LHCN-M2 (cell line): ENCODE measurements at places on chromosomes 12 and 14. TPM values are rescaled to one million over a fixed set of nuclear protein-coding genes. Genes with fewer than 3 reads are reported as not detected.

The SERPINA4 gene
- total RNA-seq = not detected in 2 replicates

- peak; percentile 52 for DNase-seq
These were observed 8.8 kb downstream of the USP15 start for GRCh38 chr12:62268956-62269355.

- DNase-seq = no peak
These were observed 1155.2 kb downstream of the TMEM121 start for GRCh38 chr14:106681568-106681967.

The HOXC9 gene
- total RNA-seq = 7.8 and 8.8 TPM in 2 replicates

- DNase-seq = no peak
These were observed 95.0 kb downstream of the CRADD start for GRCh38 chr12:93772003-93772700.

DNA sequence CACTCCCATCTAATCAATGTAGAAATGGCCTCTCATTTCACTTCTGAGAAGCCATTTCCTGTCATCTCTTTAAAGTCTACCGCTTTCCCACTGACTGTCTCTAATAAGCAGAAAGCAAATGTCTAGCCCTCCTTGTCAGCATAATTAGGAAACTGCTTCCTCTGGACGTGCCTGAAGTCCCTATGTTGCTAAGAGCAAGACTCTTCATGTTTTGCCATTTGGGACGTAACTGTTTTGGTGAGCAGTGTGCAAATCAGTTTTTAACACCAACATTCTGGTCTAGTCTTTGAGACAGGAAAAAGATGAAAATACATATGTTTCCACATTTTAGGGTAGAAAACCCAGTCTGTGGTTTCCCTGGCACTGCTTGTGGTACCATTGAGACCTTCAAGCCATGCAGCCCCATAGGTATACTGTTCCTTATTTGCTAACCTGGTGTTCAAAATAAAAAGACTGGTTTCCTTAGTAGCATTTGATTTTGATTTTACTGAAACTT, 22.2 kb downstream of the IFNG start:
- no peak for DNase-seq

DNA sequence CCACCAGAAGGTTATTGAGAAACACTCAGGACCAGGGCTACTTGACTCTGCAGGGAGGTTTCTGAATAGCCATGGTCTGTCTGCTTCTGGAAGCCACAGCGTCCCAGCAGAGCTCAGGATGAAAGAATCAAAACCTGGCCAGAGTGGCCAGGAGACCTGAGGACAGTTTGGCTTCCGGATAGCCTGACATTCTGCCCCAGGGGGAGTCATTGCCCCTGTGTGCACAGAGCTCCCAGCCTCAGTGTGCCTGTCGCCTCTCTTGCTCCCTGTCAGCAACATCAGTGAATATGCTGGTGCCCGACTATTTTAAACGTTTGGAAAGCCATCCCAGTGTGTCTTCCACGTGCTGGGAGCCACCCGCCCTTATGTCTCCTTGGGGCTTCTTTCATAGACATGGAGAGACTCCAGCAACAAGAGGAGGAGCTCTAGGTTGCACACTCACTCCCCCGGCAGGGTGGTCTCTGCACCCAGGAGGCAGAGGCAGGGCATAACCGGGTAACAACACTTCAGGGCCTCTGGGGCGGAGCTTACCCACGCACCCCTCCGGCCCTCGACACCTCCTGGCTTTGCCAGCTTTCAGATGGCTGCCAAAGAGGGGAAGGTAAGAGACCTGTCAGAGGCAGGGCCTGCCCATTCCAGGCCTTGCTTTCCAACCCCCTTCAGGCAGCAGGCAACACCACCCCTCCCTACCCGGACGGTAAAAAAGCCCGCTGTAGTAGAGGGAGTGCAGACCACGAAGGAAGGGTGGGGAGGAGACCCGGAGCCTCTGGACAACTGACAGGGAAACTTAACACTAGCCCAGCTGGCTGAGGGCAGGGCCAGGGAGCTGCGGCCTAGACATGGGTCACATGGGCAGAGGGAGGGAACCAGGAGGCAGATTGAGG, 19.0 kb upstream of the SLC6A12 start:
- DNase-seq = peak; percentile 9

GRCh38 chr12:123099560-123100192, 51.2 kb downstream of the PITPNM2 start:
- DNase-seq = no peak

GRCh38 chr12:81212996-81213696, 135.3 kb downstream of the ACSS3 start:
- DNase-seq = no peak

The ACVR1B gene
- total RNA-seq = 8.5 and 11.0 TPM in 2 replicates

- no peak for DNase-seq
These were observed 92.2 kb downstream of the PIWIL1 start for GRCh38 chr12:130429656-130430505.

DNA sequence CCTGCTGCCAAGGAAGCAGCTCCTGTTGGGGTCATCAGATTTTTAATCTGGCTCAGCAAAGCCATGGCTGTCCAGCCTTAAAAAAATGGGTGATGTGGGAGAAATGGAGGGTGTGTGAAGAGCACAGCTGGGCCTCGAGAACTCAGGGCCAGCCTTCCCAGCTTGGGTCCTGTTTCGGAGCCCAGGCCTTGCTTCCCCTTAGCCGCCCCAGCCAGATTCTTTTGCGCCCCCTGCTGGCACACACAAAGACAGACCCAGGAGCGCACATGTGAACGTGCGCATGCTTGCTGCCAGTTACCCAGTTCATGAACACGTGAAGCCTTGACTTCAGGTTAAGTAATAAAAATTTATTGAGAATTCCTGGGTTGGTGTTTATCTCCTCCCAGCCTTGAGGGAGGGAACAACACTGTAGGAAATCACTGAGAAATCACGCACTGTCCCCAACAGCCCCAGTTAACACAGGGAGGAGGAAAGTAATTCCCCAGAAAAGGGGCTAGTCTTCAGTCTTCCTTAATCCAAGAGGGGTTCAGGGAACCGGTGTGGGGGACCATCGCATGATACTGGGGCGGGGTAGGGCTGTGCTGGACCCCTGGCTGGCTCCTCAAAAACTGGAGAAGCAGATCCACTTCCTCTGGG, 5.3 kb downstream of the PHB2 start:
- DNase-seq = peak; percentile 81

GRCh38 chr14:22650960-22651521, 6.9 kb upstream of the OR6J1 start:
- DNase-seq = peak; percentile 81

GRCh38 chr12:130615861-130616345, 100.2 kb downstream of the RIMBP2 start:
- DNase-seq = no peak

GRCh38 chr14:60356906-60357550, 108.0 kb downstream of the PPM1A start:
- no peak for DNase-seq

- DNase-seq = peak; percentile 51
These were observed 715 bp upstream of the RAP1B start for GRCh38 chr12:68609998-68610369.

DNA sequence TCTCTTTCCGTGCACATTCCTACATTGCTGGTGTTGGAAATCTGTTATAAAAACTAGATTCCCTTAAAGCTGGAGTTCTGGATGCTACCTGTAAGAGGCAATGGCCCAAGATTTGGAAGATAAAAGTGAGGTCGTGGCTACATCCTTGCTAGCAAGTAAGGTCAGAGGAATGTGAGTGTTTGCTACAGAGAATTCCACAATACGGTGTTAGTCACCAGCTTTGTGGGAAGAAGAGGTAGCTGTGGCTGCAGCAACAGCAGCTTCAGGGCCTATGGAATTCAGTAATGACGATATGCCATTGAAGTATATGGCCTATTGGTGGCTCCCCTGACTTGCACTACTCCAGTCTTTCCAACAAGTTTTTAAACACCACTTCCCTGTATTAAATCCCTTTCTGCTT, 227.7 kb upstream of the TMEM260 start:
- DNase-seq = peak; percentile 83

The KRT81 gene
- total RNA-seq = 0.11 and 1.2 TPM in 2 replicates
